SK-N-SH treated with all-trans-retinoic acid at 6 μM for 48 hours (cell line): ENCODE measurements at places on chromosomes 4 and X.

DNA sequence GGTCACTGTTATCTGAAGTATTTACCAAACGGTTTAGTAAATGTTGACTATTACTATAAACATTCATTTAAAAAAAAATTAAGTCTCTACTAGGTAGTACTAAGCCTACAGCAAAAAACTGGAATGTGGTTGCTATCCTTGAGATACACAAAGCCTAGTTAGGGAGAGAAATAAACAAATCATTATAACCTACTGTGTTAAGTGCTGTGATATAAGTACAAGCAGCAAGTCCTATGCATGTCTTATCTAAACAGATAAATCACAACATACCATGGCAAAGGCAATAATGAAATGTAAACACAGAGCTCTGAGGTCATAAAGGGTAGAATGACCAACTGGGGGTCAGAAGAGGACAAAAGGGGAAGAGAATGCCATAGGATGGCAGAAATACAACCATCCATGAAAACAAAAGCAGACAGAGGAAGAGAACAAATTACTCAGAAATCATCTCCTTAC, 92.2 kb downstream of the RNF150 start:
- ATAC-seq, result peak; percentile 50; the same call in 2 of the 3 replicates

DNA sequence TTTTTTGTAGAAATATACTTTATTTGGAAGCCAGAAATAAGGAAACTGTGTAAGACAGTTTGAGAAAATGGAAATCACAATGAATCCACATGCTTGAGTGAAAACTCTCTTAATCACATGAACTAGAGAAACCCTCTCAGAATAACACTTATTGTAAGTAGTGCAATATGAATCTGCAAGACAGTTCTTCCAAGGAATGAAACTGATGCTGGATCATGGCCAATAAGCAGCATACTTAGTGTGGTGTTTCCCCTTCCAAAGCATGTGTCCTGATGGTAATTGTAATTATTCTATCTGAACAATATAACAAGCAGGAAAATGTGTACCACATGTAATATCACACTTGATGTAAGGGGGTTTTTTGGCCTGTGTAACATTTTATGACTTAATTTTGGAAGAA, 1870.5 kb upstream of the TENM3 start:
- no peak for ATAC-seq

DNA sequence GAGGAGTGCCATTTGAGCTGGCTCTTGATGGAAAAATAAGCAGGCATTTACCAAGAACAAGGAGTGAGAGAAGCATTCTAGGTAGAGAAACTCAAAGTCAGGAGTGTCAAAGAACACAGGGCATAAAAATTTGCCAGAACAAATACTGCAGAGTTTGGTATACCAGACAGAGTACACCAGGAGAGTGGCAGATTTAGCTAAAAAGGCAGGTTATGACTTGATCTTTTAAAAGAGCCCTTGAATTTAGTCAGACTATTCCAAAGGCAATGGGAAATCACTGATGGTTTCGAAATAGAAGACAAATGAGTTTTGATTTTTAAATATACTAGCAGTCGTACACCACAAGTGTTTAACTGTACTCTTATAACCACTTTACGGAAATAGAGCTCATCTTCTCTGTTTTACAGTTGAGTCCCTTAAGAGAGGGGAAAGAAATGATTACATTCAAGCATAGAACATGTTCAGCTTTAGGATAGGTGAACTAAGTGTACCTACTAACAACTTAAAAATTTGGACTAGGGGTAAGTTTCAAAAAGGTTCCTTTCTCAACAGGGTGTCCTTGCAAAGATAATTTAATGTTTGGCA, 10.2 kb downstream of the UBE2D3 start:
- no peak; the same call in 2 of the 3 replicates for ATAC-seq

DNA sequence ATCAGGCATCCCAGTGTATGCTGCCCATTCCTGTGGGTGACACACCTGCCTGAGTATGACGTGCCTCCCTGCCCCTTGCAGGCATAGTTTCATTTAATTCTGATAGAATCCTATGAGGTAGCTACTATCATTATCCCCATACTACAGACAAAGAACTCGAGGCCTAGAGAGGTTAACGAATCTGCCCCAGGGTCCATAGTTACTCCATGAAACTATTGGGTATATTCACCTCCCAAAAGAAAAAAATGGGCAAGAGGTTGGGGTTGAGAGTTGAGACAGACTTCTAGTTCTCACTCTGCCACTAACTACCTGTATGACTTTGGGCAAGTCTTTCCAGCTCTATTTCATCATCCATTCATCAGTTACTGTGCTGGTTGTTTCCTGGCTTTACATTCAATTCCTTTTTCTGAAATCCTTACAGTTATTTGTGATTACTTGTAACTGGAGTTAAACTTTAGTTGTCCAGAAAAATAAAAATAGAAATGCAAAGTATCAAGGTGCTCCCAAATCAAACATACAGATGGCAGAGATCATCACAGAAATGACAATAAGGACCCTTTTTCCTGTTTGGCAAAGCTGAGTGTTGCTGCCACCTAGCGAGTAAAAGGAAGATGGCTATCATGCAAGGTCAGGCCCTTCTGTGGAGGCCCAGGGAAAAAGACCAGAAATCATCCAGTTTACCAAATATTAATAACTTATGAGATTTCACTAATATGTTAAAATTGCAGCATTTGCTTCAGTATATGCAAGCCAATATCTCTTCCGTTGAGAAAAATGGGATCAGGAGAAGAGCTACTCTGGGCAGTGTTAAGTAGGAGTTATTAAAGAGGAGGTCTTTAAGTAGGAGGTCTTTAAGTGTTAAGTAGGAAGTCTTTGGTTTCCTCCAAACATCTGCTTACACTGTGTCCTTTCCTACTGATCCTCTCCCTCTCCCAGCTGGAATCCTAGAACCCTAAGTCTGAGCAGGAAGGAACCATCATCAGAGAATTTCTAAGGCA, 17.1 kb upstream of the MAP7D3 start:
- ATAC-seq, result peak; percentile 90

GRCh38 chrX:110402850-110403221, 44.2 kb downstream of the RTL9 start:
- ATAC-seq, result no peak

DNA sequence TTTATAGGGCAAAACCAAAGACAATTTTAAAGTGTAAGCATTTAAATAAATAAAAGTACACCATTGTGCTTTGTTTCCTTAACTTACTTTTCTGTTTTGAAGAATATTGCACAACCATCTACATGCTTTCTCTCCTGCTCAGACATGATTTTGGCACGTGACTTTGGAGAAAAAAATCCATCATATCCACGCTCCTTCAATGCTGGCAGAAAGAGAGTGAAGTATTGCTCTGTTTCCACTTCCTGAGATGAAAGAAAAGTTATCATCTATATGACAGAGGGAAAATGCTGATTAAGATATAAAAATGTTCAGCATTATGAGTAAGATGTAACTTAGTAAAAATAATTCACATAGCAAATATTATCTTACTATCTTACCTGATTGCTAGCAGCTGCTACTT, 77.1 kb downstream of the CNOT6L start:
- ATAC-seq, result no peak

GRCh38 chrX:103828529-103828928, 3.5 kb downstream of the RAB9B start:
- ATAC-seq, result no peak

GRCh38 chrX:24902806-24903205, 113.0 kb downstream of the ARX start:
- ATAC-seq, result no peak

- ATAC-seq, result peak; percentile 60; the same call in 2 of the 3 replicates
These were observed 34.5 kb downstream of the ACE2 start for GRCh38 chrX:15566244-15566643.

GRCh38 chr4:75048208-75048879, 115.4 kb downstream of the PARM1 start:
- ATAC-seq, result peak; percentile 44; the same call in 2 of the 3 replicates

- ATAC-seq, result no peak
These were observed 3.0 kb downstream of the ITGB1BP2 start for GRCh38 chrX:71304561-71304960.
